ENCODE measurements at places on chromosomes 5 and 9. TPM values are rescaled to one million over a fixed set of nuclear protein-coding genes. Genes with fewer than 3 reads are reported as not detected.

DNA sequence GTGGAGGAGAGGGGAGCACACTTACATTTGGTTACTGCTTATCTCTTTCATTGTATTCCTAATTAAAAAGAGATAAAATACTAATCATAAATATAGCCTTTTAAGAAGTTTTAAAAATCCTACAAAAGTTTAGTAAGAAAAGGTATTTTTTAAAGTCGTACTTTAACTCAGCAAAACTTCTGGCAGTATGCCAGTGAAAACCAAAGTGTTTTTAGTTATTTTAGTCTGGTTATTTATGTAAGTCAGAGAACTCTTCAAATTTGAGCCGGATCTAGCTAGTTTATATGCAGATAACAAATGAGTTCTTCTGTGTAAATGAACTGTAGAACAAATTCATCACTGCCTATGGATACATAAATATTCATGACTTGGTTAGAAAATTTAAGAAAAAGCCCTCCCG lies 36.5 kb upstream of the ANKDD1B start:
- peak; percentile 41 for DNase-seq

DNA sequence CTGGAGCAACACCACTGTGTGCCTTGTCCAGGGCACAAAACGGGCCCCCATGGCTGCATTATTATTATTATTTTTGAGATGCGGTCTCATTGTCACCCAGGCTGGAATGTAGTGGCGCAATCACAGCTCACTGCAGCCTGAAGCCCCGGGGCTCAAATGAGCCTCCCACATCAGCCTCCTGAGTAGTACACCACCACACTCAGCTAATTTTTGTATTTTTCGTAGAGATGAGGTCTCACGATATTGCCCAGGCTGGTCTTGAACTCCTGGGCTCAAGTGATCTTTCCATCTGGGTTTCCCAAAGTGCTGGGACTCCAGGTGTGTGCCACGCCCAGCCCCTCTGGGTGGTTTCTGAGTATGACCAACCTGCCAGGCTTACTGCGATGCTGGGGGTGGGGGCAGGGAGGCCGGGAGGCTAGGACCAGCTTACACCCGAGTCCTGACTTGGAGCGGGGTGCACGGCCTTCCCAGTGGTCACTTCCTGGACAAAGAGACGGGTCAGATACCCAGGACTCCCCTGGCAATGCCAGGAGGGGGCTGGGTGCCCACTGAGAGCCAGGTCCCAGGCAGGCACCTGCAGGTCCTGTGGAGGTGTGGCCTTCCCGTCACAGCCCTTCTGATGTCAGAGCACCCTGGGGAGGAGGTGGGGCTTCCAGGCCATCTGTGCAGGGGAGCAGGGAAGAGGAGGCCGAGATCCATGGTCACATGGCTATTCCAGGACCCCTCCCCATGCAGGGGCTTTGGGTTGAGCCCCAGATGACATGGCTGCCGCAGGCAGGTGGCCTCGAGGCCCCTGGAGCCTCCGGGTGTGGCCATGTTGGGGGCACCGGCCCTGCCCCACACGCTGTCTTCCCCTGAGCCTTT lies 8.3 kb upstream of the NRARP start:
- no peak for DNase-seq

- no peak for DNase-seq
Measured at GRCh38 chr9:37119360-37119759, 1.0 kb upstream of the ZCCHC7 start.

- no peak for DNase-seq
Measured at GRCh38 chr5:139431706-139432105, 7.6 kb downstream of the DNAJC18 start.

GRCh38 chr5:32942225-32942989 lies 231.3 kb downstream of the NPR3 start:
- peak; percentile 34 for DNase-seq

- peak; percentile 9 for DNase-seq
Measured at GRCh38 chr9:35490155-35490909, 421 bp downstream of the RUSC2 start.

DNA sequence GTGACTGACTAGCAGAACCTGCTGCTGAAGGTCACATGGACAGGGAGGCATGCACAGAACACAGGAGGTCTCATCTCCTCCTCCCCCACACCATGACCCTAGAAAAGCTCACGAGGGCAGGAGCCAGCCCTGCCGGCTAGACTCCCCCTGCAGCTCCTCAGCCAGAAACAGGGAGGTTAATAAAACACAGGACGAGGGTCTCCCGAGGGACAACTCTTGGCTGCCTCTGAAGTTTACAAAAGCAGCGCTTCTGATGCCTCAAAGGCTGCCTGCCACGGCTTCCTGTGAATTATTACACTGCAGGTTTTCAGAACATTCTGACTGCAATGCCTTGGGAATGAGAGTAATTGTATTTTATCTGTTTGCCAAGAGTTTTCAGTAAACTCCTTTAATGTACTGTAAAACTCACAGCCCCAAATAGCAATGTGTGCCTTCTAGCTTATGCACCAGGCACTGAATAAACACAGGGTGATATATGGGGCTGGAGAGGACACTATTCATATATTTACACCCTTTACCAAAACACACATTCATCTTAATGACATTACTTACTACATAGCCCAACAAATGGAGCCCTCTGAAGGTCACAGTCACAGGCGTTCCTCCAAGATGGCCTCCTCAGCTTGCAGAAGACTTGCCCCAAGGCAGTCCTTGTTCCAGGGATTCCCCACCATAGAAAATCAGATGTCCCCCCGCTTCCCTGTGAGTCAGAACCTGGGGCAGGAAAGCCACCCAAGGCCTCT lies 83.7 kb downstream of the C5orf15 start:
- DNase-seq = no peak

DNA sequence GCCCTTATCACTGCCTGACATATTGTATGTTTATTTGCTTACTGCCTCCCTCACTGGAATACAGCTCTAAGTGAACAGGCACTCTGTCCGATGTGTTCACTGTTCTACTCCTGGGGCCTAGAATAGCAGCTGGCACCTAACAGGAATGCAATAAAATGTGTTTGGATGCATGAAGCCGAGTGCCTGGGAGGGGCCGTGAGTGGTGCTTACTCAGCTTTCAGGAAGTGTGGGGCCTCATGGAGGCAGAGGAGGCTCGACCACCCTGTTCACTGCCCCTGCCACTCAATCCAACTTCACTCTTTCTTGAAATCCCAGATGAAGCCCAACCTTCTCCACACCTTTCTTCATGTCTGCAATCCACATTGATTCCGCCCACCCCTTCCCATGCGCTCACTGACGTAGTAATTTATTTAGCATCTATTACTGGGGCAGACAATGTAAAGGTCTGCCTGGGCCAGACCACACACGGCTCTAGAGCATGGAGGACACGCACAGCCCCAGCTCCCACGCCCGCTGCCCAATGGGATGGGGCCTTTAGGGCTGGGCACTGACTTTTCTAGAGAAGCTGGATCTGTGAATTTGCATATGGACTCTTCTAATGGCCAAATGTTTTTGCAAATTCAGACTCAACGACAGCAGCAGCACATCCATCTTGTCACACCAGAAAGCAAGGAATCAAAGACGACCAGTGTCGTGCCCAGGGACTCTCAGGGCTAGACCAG lies 21.3 kb downstream of the TBC1D9B start:
- DNase-seq = no peak

PCDHGA9 gene
- polyA plus RNA-seq = 3.2 TPM

- no peak for DNase-seq
Measured at GRCh38 chr5:144135113-144135762, 35.2 kb downstream of the YIPF5 start.

- DNase-seq = peak; percentile 58
Measured at GRCh38 chr9:127283917-127284497, 19.4 kb downstream of the GARNL3 start.

SEMA4D gene
- 0.67 TPM for polyA plus RNA-seq

- no peak for DNase-seq
Measured at GRCh38 chr5:6595405-6595804, 37.4 kb downstream of the NSUN2 start.

GRCh38 chr5:39772307-39772706 lies 347.5 kb upstream of the DAB2 start:
- no peak for DNase-seq

DNA sequence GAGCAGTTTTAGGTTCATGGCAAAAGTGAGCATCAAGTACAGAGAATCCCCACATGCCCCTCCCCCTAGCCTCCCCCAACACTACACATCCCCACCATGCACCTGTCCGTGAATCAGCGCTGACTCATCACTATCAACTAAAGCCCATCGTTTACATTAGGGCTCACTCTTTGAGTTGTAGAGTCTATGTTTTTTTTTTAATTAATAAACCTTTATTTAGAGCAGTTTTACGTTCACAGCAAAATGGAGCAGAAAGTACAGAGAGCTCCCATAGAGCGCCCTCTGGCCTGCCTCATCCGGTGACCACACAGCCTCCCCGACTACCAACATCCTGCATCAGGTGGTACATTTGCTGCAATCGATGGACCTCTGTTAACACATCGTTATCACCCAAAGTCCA lies 47.9 kb upstream of the UNC5A start:
- DNase-seq = no peak

DPYSL3 gene
- polyA plus RNA-seq = 158 TPM

PHF24 gene
- not detected for polyA plus RNA-seq

- DNase-seq = peak; percentile 69
Measured at GRCh38 chr9:88829276-88829675, 162.0 kb upstream of the S1PR3 start.

IFNE gene
- 0.15 TPM for polyA plus RNA-seq

HSD17B3 gene
- not detected for polyA plus RNA-seq

WDR36 gene
- polyA plus RNA-seq = 41.1 TPM

DNA sequence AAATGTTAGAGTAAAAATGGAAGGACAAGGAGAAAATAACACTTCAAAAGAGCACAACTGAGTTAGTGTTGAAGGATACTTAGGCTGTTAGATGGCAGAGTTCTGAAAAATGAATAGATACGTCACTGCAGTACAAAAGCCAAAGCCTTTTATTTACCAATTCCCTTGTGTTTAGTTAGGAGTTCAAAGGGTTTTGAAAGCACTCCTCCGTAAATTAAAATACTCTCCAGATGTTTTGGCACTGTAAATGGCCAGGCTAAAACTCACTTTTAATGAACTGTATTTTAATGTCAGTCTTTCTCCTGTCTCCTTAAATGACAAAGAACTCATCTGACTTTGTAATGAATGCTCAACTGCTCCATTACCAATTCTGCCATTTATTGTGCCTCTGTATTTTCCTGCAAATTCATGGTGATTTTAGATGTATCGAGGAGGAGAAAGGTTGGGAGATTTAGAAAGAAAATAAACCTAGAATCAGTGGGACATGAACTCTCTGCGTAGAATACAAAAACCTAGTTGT lies 1727.2 kb downstream of the MAT2B start:
- DNase-seq = no peak

MATR3 gene
- 167 TPM for polyA plus RNA-seq

GRCh38 chr9:8071445-8071798 lies 271.8 kb upstream of the DMAC1 start:
- DNase-seq = no peak

DNA sequence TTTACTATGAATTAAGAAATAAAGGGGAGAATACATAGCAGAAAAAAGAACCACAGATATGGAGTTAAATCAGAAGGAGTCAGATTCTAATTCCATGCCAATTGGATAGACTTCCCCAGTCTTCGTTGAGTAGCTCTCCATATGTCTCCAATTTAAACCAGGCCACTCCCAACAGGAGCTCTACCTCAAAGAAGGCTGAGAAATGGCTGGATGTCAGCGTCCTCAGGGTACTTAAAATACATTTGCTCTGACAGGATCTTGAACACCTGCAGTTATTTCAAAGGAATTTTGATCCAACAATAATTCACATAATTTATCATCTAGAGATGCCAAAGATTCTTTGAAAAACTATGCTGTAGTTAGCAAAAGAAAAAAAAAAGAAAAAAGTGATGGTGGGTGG lies 133.9 kb upstream of the FBN2 start:
- peak; percentile 9 for DNase-seq

DNA sequence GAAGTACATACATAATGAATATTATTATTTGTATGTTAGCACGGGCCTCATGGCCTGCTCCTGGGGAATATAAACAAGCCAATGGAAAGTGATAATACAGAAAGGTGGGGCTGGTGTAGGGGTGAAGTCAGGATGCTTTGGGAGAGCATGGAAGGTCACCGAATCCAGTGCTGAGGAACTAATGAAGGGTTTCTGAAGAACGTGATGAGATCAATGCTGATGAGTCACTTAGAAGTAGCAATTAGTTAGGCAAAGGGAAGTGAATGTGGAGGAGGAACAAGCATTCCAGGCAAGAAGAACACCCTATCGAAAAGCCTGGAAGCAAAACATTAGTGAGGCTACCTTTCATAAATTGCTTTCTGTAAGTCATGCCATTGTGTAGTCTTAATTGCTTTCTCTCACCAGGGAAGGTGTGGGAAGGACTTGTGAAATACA lies 2.1 kb downstream of the ANXA1 start:
- no peak for DNase-seq

IFNA14 gene
- not detected for polyA plus RNA-seq

ORM2 gene
- polyA plus RNA-seq = not detected

GRCh38 chr5:6118691-6119090 lies 259.7 kb downstream of the MED10 start:
- no peak for DNase-seq

FOXD1 gene
- 8.7 TPM for polyA plus RNA-seq

DNA sequence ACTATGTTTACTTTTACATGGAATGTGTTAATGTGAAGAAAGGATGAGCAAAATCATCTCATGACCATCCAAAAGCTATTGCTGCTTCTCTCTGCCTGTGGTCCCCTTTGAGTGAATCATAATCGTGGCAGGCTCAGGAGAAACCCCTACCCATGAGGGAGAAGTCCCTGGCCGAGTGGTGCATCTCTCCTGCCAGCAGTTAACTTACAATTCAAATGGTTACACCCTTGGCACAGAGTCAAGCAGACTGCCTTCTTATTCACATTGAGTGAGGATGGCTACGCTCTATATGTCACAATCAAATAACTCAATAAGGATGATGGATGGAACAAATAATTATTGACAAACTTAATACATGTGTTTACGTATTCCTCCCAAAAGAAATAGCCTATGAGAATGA lies 179.1 kb downstream of the FGF1 start:
- peak; percentile 33 for DNase-seq

DNA sequence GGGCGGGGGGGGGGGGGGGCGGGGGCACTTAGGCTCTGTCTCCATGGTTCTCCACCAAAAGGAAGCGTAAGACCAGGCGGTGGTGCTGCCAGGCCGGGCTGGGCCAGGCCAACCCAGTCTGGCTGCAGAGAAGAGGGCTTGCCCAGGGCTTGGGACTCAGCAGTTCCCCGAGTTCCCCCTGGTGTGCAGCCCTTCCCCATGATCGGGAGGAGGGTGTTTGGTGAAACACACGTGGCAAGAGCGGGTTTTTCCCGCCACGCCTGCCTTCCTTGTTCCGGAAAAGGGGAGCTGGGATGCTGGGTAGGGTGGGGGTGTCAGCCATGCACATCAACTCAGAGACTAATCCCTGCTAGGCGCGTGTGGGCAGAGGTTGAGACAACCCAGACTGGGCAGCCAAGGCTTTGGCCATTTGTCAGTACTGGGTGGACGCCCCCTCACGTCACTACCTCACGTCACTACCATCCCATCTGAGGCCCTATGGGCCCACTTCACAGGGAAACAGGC lies 32.9 kb downstream of the PRRX2 start:
- peak; percentile 29 for DNase-seq

GRCh38 chr9:124849801-124850200 lies 3.5 kb upstream of the WDR38 start:
- DNase-seq = peak; percentile 79

Measured in fibroblast of lung (primary cell).